ENCODE measurements at places on chromosomes 3 and 15. TPM values are rescaled to one million over a fixed set of nuclear protein-coding genes. Genes with fewer than 3 reads are reported as not detected.

DNA sequence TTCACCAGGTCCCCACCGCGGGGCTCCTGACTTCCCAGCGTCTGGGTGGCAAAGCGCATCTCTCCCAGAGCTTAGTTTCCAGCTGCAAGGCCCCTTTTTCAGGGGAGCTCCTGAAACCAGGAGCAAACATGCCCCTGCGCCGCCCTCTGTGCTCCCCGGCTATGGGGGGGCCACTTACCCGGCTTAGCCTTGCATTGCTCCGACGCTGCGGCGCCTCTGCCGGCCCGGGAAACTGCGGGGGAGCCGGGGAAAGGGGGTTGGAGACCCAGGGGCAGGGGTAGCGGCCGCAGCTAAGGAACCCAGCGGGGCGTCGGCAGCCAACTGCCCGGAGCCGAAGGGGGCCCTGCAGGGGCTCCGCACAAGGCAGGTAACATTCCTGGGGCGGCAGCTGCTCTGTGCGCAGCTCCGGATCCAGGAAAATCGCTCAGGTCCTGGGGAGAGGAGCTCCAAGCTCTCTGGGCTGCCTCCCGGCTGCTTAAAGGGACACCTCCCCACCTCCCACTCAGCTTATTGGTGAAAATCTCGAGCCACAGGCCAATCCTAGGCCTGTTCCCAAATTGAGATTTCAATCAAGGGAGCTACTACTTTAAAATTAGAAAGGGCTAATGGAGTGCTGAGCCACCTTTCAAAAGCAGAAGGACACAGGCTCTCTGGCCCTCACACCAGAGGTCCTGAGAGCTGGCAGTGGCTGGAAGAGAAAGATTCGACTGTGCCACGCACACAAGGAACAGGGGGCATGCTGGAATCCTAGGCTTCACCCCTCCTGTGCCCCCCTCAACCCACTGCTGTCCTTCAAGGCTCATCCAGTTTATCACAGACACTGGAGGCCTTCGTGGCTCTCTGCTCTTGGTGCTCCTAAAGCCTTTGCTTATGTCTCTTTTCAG, 42.7 kb upstream of the PRICKLE2 start:
- DNase-seq: no peak

- DNase-seq: no peak
These were observed 476.8 kb downstream of the AGBL1 start for GRCh38 chr15:86556396-86557017.

- no peak for DNase-seq
These were observed 59.7 kb upstream of the LCTL start for GRCh38 chr15:66625531-66625930.

- DNase-seq: no peak
These were observed 81.1 kb downstream of the BTD start for GRCh38 chr3:15682561-15683185.

- no peak for DNase-seq
These were observed 122.0 kb upstream of the BFSP2 start for GRCh38 chr3:133277813-133278212.

DNA sequence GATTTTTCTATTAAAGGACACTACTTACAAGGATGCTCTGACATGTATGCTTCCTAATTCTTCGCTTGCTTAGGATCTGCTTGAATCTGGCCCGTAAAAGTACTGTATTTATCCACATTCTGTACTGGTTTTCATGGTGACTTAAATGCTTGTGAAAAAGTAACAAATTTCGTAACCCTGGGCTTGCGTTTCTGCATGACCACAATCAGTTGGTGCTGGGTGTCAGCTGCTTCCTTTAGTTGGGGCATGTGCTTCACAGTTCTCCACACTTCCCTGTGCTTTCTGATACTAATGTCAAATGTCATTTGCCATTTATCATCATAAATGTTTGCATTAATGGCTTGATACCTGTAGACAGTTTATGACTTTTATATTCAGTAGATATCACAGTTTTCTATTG, 218.4 kb upstream of the MLF1 start:
- no peak for DNase-seq

DNA sequence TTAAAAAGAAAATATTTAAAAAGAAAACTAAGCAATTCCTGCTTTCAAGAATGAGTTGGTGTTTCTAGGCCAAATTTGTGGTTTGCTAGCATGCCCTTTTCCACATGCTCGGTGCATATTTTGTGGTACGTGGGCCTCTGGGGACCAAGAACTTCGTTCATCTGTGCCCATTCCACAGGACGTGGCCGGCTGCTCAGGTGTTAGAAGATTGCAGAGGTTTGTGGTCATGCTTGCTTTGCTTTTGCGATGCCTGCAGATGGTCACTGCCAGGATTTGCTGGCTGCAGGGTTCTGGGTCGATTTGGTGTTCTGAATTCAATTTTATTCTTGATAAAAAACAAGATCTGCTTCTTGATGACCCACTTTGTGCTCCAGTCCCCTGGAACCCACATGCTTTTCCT, 7.5 kb downstream of the PSTPIP1 start:
- DNase-seq: no peak

RTP4 gene
- 0.38 TPM for polyA plus RNA-seq

CFAP161 gene
- polyA plus RNA-seq: not detected

SPPL2A gene
- polyA plus RNA-seq: 37.2 TPM

Data from keratinocyte (primary cell).